ENCODE measurements at places on chromosomes 1 and 21. TPM values are rescaled to one million over a fixed set of nuclear protein-coding genes. Genes with fewer than 3 reads are reported as not detected.

GPR37L1 gene
- total RNA-seq, result under 0.01 TPM

PADI2 gene
- not detected for total RNA-seq

KCNK2 gene
- total RNA-seq, result 46.6 TPM

MYCL gene
- 0.22 TPM for total RNA-seq

TRMT13 gene
- total RNA-seq, result 18.2 TPM

TTC34 gene
- 0.39 TPM for total RNA-seq

ZBTB37 gene
- total RNA-seq, result 11.0 TPM

OTUD3 gene
- 4.6 TPM for total RNA-seq

AKR1A1 gene
- 94.7 TPM for total RNA-seq

GLIS1 gene
- total RNA-seq, result 3.8 TPM

ANGPTL1 gene
- 10.1 TPM for total RNA-seq

IFFO2 gene
- total RNA-seq, result 9.1 TPM

CR1 gene
- not detected for total RNA-seq

All from articular chondrocyte of knee joint (primary cell).